ENCODE measurements at places on chromosomes 2 and 18.

DNA sequence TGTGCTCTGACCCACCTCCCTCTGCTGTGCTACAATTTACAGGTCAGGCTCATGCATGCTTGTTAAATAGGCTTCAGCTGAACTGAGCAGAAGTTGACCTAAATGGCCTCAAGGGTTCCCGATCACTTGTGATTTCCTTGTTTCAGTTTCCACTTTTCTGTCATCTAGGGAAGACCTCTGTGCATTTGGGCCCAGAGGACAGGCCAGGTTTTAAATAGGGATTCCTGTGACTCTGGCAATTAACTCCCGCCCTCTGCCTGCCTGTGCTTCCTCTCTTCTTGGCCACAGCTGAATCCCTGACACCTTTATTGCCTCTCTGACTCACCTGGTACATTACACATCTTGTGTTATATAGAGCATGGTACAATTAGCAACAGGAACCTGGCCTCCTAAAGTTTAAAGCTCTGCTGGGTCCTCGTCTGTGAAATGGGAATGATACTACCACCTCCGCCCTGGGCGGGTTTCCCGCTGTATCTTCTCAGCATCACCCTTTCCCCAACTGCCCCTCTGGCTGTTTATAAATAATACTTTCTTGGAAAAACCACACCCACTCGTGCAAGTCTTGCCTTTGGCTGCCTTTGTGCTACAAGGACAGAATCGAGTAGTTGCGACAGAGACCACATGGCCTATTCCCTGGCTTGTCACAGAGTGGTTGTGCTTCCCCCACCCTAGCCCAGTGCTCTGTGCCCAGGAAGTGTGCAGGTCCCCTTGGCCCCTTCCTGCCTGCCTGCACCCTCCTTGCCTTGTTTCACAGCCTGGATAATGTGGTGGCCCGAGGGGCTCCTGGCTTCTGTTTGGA, 7.9 kb downstream of the CABLES1 start:
- peak; percentile 33 for DNase-seq

DNA sequence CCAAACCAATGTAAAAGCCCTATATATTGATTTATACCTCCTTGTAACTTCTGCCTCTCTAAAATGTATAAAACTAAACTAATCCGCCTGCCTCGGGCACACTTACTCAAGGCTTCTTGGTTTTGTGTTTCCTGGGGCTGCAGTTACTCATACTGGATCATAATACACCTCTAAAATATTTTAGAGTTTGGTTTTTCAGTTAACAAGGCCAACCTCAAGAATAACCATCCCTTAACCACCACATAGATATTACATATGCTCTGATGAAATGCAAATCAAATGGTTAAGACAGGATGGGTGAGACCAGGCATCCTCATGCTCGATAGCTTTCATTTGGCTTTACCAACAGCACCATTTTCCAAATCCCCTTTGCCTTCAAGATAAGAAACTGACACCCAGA, 46.4 kb downstream of the UXS1 start:
- no peak for DNase-seq

DNA sequence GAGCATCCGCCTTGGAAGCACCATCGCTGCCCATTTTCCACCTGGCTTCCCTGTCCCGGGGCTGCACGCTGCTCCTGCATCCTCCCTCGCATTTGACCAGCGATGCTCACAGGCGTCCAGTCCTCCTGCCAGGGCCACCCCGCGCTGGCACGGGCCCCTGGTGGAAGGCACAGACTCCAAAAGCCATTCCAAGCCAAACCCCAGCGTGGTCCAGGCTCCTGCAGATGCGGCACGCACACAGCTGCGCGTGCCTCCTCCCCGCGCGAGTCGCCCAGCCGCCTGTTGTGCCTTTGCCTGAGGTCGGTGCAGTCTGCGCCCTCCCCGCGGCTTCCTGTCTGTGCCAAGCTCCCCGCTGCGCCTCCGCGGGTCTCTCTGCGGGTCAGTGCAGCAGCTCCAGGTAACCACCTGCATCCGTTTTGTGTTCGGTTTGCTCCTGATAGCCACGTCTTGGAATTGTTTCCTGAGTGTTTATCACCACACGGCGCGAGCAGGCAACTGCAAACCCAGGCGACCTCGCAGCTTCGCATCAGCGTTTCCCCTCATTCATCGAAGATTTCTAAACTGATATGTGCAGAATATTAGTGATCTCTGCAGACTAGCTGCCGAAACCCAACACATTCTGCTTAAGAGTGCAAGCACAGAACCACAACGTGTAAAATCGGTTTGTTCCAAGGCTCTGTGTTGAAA, 65.2 kb upstream of the SALL3 start:
- DNase-seq: no peak

DNA sequence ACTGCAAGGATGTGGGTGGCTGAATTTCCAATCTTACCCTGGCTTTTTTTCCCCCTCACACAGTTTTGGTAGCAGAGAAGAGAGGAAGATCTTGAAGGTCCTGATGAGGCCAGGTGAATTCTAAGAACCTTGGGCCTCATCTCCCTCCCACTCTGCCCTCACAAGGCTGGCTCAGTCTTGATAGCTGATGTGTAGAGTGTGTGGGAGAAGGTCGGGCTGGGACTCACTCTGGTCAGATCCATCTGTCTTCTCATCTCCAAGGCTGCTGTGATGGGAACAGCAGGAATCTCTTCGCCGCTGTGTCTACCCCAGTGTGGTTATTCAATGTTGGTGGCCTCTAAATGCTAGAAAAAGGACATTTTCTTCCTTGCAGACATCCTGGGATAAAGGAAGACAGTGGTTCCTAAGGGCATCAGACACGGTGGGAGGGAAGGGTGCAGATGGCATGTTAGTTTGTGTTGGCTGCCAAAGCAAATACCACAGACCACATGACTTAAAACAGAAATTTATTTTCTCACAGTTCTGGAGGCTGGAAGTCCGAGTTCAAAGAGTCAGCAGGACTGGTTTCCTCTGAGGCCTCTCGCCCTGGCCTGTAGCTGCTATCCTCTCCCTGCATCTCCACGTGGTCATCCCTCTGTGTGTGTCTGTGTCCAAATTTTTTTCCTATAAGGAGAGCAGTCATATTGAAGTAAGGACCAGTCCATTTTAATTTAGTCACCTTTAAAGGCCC, 37.6 kb upstream of the MGAT4A start:
- DNase-seq: peak; percentile 39

DNA sequence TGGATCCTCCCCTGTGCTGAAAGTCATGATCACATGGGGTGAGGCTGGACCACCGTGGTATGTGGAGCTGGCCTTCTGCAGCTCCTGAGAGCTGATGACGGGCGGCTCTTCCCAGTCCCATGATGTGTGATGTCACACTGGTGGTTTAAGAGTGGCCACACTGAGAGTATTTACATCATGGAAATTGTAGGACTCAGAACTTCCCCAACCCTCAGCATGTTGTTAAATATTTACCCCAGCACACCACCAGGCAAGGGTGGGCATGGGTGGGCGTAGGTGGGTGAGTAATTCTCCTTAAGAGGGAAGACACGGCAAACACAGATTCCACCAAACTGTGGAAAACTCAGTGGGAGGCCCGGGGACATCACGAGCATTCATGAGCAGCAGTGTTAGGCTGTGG, 106.8 kb downstream of the ALPK2 start:
- no peak for DNase-seq

DNA sequence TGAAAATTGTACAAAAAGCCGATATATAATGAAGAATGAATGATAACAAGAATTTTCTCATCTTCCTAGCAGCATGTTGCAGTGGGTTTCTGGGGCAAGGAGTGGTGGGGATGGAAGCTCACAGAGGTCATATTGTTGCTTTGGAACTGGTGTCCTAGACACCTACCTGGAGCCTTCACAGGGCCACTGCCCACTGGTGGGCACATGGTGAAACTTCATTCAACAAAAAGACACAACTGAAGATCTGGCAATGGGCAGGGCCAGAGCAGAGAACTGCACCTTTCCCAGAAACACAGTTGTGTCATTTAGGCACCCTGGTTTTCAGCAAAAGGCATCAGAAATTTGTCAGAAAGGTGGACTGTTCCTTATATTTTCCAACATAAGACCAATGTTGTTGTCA, 115.3 kb downstream of the FHOD3 start:
- DNase-seq: peak; percentile 68

DNA sequence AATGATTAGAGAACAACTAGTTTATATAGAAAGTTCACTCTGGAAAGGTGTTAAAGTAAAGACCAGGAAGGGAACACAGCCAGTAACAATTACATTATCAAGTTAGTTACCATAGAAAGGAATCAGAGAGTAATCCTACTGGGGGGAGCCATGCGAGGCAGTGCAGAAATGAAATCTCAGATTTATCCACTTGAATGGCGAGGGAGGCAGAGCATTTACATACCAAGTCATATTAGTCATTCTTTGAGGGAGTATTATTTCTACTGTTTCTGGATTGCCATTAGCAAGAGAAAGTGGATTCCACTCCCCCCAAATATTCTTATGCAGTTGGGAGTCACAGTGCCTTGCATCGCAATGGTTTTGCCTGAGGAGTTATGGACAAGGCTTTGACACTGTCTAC, 472.7 kb upstream of the TRIB2 start:
- no peak for DNase-seq

GRCh38 chr2:201182650-201183364, at the start of gene CASP10:
TSS of gene CASP10 (plus strand) at chr2:201183141. CDS start at chr2:201185778, 2,637 bp downstream.
- peak; percentile 27 for DNase-seq

- DNase-seq: no peak
These were observed 15.1 kb downstream of the DDX1 start for GRCh38 chr2:15606481-15607441.

DNA sequence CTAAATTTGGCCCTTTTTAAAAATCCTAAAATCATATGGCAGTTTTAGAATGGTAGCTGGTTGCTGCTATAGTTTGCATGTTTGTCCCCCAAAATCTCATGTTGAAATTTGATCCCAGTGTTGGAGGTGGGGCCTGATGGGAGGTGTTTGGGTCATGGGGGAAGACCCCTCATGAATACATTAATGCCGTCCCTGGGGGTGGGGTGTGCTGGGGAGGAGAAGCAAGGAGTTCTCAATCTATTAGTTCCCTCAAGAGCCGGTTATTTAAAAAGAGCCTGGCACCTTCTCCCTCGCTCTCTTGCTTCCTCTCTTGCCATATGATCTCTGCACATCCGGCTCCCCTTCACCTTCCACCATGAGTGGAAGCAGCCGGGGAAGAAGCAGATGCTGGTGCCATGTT, 20.8 kb downstream of the GPATCH11 start:
- DNase-seq: no peak

DNA sequence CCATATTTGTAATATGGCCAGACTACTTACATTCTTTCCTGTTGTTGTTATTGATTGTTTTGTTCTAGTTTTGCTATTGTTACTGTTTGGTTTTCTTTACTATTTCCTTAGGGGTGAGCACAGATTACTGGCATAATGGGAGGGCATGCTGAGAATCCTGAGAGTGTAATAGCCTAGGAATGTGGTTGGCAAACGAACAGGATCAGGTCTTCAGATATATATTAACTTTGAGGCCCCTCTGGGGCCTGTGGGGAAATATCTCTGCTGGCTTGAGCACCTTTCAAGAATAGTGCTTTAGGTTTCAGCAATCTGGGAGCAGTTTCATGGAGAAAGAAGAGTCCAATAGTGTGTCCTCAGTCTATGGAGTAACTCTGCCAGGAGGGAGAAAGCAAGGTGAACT, 144.4 kb downstream of the THSD7B start:
- no peak for DNase-seq

- no peak for DNase-seq
These were observed 124.5 kb downstream of the WDR7 start for GRCh38 chr18:56775701-56776100.

- no peak for DNase-seq
These were observed 597.5 kb upstream of the NRXN1 start for GRCh38 chr2:51629406-51629805.

- DNase-seq: peak; percentile 92
These were observed 52.5 kb downstream of the MBP start for GRCh38 chr18:77079954-77080682.

- DNase-seq: no peak
These were observed 121.2 kb downstream of the IRS1 start for GRCh38 chr2:226678422-226678821.

DNA sequence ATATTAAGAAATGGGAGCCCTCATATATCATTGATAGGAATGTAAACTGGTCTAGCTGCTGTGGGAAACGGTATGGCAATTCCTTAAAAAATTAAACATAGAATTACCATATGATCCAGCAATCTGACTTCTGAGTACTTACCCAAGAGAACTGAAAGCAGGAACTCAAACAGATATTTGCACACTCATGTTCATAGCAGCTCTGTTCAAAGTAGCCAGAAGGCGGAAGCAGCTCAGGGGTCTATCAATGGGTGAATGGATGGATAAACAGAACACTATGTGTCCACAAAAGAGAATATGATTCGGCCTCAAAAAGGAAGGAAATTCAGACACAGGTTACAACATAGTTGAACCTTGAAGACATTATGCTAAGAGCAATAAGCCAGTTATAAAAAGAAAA, 135.7 kb upstream of the NDUFV2 start:
- DNase-seq: no peak

DNA sequence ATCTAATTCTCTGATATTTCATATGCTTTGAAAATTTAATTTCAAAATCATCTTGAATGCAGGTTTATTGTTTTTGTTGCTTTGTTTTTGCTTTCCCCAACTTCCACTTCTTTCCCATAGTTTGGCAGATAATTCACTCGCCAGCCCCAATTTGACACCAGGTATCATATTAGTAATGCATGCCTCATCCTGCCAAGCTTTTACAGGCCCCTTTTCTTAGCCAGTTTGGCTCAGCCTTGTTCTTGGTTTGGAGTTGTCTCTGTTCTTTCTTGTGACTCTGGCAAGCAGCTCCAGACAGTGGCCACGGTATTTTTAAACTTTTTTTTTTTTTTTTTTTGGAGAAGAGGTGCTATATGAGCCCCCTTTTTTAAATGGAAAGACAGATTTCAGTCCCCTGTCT, 65.3 kb downstream of the PMS1 start:
- no peak for DNase-seq

- no peak for DNase-seq
These were observed 151.5 kb upstream of the MAP3K20 start for GRCh38 chr2:172924097-172924660.

- peak; percentile 51 for DNase-seq
These were observed 291.6 kb downstream of the ZNF385B start for GRCh38 chr2:179569831-179570233.

- no peak for DNase-seq
These were observed 68.6 kb downstream of the CIB4 start for GRCh38 chr2:26572591-26572990.

DNA sequence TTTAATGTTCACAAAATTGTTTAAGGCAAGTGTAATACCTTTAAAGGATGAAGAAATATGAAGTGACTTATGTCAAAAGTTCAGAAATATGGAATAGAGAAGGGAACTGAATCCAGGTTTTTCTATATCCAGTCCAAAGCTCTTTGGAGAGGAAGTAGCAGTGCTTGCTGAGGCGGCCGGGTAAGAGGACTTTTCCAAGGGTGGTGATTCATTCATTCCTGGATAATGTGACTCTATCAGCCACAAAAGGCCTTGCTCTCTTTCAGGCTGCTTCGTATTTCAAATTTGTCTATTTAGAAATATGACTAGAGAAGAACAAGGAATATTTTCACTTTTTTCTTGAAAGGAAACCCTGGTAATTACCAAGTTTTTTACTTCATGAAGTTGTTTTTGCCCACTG, 830.1 kb upstream of the ZEB2 start:
- no peak for DNase-seq

GRCh38 chr2:177692783-177693269, 300.3 kb downstream of the AGPS start:
- DNase-seq: peak; percentile 9

Measured in trophoblast cell (in vitro differentiated cells and primary cell).